ENCODE measurements at places on chromosomes 12 and 14.

- no peak for DNase-seq
Observed at GRCh38 chr12:20410734-20411133, 42.4 kb downstream of the PDE3A start.

- DNase-seq = no peak
Observed at GRCh38 chr12:127619869-127620734, 646.9 kb upstream of the TMEM132C start.

DNA sequence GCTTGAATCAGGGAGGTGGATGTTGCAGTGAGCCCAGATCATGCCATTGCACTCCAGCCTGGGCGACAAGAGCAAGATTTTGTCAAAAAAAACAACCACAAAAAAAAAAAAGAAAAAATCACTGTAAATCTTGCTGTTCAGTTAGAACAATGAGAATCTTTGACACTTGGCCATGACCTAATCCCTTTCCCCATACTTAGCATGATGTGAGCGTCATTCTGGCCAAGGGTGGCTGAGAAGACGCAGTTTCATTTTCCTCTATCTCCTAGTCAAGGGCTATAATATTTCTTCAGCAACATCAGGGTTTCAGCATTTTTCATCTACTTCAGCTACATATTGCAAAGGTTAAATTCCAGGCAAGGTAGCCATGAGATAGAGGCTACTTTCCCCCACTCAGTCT lies 599.4 kb upstream of the MDGA2 start:
- no peak for DNase-seq

- no peak for DNase-seq
Observed at GRCh38 chr14:21264025-21264801, 5.0 kb downstream of the HNRNPC start.

DNA sequence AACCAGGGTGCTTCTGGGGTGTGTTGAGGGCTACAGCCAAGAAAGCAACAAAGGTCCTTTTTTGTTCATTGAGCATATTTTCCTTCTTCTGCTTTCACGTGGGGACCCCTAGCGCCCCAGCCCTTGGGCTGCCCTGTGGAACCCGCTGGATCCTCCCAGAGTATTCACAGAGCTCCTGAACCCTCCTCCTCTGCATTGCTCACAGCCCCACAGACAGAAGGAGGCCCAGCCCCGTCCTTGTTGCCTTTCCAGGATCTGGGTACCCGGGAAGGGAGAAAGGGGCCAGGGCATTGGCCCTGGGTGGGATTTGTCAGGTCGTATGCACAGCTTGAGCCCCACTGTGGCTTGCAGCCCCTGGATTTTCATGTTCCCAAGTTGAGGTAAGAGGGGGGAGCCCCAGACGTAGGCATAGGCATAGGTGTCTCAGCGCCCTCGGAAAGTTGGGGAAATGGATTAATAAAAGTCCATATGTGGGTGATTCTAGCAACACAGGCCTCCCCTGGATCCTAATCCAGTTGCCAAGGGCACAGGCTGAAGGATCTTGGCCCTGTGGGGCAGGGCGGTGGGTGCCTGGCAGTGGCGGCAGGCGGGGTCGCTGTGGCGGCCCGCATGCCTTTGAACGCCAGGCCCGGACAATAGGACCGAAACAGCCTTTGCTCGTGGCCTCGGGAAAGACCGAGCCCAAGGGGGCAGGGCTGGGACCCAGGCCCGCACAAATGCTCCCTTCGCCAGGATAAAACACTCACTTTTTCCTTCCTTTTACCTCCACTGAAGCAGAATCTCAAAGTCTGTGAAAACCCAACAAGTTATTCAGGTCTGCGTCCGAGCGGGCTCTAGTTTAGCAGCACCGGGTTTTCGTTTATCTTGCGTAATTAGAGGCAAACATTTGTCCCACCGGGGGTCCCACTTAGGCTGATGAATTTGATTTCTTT lies 3.0 kb upstream of the HOXC10 start:
- no peak for DNase-seq

DNA sequence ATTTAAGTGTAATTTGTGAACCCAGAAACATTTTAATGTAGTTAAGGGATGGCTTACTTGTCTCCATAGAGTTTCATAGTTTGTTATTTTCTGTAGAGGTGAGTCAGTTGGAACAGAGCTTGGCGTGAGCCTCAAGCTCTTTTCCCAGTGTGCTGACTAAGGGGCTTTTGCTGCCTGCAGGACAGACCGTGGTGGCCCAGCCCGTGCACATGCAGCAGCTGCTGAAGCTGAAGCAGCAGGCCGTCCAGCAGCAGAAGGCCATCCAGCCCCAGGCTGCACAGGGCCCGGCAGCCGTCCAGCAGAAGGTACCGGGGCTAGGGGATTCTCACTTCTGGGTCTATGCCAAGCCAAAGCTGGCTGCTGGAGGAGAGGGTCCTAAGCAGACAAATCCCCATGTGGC lies 76.9 kb downstream of the DDX51 start:
- DNase-seq = no peak

DNA sequence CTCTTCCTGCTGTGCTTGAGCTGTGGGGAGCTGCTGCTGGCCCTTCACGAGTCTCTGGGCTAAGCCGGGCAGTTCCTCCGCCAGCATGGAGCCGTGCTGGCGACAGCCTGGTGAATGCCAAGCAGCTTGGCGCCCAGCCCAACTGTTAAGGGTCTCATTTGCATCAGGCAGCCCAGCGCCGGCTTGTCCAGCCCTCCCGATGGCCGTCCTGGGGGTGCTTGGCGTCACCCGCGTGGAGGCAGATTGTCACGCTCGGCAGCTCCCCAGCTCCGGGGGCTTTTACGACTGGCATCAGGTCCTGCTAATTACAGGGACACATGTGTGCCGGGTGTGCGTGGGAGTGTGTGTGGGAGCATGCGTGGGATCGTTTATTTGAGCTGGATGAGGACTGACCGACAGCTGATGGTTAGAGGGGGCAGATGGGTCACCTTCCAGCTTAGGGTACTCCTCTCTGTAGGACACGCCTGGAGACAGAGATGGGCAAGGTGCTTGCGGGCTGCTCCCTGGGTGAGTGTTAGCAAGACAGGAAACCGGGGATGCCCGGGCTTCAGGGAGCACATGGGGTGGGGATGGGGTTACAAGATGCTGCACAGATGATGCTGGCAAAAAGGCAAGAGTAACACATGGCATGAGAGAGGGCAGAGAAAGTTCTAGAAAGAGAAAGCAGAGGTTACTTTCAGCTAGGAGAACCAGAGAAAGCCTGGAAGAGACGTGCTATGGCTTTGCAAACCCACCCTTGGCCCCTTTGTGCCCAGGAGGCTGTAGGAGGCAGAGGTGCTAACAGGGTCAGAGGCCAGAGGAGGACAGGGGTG lies 64.1 kb downstream of the KIF26A start:
- DNase-seq = no peak

DNA sequence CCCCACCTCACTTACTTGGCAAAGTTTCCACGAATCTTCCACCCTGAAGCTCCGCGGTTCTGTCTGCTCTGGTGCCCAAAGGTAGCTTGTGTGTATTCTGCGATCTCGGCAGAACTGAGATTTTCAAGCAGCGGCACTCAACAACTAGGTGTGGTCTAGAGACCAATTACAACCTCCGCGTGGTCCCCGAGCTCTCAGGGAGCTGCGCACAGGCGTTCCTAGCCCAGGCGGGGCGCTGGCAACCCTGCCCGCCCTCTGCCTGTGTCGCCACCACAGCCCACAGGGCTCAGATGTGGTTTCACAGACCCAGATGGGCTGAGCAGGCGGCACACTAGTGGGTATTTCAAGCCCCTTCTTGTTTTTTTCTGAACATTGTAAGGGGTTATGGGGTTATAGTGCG lies 1.5 kb upstream of the DIABLO start:
- DNase-seq = no peak

DNA sequence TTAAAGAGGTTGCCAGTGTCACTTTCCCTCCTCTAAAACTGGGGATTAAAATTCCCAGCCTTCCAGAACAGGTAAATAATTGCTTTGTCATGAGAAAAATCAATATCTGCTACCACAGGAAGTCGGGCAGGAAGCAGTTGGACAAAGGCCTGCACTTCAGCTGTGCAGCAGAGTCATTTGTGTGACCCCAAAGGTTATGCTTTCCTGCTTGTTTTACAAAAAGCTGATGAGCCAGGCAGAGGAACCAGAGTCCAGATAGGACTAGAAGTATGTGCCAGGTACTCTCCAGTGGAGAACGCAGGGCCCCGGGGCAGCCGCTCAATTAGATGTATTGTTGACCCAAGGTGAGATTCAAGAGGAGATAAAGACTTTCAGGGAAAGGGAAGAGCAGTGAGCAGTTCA lies 117.1 kb upstream of the FRMD6 start:
- DNase-seq = no peak

DNA sequence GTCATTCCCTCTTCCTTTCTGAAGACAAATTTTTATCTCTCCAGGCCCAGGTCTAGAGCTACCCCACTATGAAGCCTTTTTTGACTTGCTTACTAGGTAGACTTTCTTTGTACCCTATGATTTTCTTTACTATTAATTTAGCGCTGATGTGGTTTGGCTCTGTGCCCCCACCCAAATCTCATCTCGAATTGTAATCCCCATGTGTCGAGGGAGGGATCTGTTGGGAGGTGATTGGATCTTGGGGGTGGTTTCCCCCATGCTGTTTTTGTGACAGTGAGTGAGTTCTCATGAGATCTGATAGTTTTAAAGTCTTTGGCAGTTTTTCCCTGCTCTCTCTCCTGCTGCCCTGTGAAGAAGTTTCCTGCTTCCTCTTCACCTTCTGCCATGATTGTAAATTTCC lies 118.1 kb downstream of the SLC38A1 start:
- no peak for DNase-seq

DNA sequence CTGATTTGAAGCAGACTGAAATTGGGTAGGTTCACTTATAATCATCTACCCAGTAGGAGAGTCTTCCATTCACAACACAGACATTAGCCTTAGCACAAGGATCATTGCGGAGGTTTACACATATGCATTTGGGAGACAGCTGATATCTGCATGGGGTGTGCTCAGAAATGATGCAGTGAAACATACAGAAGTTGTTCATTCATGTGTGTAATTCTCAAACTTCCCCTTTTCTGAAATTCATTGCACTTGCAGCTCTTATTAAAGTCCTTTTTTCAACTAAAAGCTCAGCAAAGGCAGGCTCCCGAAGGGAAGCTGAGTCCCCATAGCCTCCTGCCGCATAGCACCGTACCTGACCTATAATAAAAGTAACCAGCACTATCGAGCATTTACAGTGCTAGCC lies 218.3 kb upstream of the CRY1 start:
- DNase-seq = no peak

GRCh38 chr12:127170226-127171180 lies 1096.5 kb upstream of the TMEM132C start:
- DNase-seq = no peak

DNA sequence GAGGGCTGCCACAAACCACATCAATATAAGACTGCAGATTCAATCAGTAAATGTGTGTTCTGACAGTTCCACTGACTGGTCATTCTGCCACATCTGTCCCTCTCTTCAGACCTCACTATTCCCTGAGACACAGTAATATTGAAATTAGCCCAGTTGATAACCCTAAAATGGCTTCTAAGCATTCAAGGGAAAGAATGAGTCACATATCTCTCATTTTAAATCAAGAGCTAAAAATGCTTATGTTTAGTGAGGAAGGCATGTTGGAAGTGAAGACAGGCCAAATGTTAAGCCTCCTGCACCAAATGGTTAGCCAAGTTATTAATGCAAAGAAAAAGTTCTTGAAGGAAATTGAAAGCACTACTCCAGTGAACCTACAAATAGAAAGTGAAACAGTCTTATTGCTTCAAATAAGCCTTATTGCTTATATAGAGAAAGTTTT lies 24.5 kb upstream of the KIF21A start:
- no peak for DNase-seq

GRCh38 chr14:23074906-23075305 lies 17.6 kb upstream of the CDH24 start:
- no peak for DNase-seq

DNA sequence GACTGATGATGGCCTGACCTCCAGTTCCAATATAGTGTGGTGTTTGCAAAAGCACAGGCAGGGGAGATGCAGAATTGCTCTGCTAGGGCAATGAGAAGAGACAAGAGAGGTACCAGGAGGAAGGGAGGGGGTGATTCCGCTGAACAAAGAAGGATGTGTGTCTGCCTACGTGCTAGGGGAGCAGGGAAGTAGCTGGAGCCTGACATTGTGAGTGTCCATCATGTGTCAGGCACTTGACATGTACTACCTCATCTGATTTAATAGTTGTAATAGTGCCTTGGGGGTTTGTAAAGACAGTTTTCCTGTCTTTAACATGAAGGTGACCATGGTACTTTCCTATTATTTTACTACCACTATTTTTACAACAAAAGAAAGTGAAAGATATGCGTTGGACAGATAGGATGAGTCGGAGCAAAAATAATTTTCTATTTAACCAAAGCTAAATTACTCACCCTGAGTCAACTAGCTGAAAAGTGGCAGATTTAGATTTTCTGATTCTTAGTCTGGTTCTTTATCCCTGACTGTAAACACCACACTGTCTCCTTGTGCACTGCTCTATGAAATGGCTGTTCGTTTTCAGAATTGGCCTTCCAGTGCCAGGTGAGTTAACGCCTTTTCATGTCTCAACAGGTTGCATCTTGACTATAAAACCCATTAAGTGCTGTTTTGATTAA lies 33.7 kb upstream of the TEAD4 start:
- no peak for DNase-seq

DNA sequence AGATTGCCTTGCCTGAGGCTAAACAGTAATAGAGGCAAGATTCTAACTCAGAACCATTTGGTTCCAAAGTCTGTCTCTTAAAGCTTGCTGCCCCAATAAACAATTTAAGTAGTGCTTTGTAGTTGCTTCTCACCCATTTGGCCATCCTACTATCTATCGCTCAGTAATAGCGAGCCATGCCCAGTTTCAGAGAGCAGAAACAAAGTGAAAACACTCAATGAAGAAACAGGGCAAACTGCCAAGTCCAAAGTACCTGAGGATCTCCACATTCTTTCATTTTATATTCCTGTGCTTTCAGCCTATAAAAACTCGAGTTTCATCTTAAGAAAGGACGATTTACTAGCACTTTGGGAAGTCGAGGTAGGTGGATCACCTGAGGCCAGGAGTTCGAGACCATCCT lies 103.3 kb upstream of the BBS10 start:
- no peak for DNase-seq

- no peak for DNase-seq
Observed at GRCh38 chr12:79486154-79486553, 204.6 kb downstream of the PAWR start.

- DNase-seq = no peak
Observed at GRCh38 chr12:22593864-22594263, 31.1 kb upstream of the ETNK1 start.

All from sigmoid colon (tissue), 7 donors.